ENCODE measurements at places on chromosomes 13 and 19.

GRCh38 chr19:46887240-46887782 lies 26.5 kb downstream of the ARHGAP35 start:
- DNase-seq = no peak

DNA sequence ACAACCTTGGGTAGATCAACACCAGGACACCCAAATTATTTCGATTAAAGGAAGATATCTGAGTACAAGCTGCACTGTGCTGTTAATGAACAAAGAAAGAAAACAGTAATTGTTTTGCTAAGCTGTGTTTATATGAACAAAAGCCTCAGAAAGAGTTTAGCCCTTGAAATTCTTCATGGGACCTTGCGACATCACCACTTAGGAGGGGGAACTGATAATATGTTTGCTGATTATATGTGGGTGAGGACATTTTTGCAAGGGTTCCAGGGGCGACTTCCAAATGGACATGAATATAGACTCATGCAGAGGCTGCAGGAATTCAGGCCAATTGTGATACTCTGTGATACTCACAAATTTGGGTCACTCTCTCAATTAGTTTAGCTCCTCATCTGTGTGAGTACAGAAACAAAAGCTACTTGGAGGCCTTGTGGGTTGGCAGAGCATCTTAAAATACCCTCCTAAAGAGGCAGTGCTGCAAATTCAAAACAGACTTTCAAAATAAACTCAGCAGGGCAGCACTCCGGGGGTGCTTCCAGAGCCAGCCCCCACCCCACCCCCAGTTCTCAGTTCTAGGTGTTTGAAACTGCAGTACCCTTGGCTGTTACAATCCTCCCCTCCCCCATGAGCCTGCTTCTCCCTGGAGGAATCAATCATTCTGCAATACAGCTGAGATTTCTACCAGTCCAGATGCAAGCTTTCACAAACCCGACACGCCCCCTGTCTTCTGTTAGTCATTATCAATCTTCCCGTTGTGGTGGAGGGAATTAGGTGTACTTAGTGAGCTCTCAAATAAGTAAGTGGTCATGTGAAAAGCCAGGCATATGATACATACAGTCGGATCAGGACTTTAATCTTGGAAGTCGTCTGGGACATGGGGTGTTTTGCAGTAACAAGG lies 97.0 kb upstream of the MBNL2 start:
- DNase-seq = no peak

DNA sequence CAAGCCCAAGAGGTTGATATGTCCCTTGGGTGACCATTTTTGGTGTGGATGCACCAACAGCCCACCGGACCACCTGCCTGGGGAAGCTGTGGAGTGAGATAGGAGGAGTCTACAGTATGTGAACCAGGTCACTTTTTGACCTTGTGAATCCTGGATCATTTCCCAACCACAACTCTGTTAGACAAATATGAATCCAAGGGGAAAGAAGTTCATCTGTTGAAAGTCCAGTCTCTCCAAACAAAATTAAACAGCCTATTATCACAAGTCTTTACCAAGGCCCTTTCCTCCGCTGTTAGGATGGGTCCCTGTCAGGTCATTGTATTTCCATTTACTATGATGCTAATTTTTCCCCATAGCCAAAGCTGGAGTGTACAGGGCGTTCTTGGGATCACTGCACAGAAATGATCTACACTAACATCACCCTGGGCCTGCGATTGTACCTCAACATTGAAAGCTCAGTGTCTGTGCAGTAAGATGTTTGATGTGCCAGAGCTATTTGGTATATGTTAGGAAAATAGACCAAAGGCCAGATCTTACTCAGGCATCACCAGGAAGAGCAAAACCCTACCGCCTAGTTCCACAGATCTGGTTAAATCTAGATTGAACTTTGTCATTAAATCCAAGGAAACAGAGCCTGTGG lies 117.1 kb downstream of the STARD13 start:
- no peak for DNase-seq

- no peak for DNase-seq
Measured at GRCh38 chr13:31986676-31987470, 44.7 kb upstream of the FRY start.

DNA sequence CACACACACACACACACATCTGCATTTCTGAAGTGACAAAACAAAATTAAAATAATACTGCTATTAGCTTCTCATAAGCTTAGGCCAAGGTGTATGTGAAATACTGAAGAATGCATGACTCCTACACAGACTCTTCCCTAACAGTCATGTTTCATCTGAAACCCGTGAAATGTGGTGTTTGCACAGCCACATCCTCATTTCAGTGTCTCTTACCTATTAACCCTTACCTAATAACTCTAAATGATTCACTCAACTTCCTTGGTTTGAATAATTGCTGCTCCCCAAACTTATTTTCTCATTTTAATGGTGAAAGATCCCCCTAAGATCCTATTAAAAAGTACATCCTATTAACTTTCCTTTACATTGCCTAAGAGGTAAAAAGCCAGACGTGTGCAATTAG lies 117.6 kb downstream of the MIPEP start:
- DNase-seq = no peak

DNA sequence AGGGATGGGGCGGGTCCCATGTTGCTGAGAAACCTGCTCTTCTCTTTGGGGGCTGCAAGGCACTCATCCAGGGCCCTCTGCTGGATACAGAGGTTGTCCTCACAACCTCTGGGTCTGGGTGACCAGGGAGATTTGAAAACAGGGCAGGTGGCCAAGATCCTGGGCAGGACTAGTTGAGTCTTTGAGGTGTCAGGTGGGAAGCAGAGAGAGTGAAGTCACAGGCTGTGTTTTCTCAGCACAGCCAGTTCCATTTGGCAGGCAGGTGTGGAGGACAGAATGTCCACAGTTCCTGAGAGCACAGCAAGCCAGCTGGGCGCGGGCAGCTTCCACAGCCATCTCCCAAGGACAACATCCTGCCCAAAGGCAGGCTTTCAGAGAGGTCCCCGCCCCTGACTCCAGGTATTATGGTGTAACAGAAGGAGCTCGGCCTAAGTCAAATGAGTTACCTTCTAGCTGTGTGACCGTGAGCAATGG lies 118.8 kb downstream of the NUFIP1 start:
- DNase-seq = no peak

GRCh38 chr13:23921451-23921888 lies 24.2 kb upstream of the C1QTNF9B start:
- DNase-seq = no peak

DNA sequence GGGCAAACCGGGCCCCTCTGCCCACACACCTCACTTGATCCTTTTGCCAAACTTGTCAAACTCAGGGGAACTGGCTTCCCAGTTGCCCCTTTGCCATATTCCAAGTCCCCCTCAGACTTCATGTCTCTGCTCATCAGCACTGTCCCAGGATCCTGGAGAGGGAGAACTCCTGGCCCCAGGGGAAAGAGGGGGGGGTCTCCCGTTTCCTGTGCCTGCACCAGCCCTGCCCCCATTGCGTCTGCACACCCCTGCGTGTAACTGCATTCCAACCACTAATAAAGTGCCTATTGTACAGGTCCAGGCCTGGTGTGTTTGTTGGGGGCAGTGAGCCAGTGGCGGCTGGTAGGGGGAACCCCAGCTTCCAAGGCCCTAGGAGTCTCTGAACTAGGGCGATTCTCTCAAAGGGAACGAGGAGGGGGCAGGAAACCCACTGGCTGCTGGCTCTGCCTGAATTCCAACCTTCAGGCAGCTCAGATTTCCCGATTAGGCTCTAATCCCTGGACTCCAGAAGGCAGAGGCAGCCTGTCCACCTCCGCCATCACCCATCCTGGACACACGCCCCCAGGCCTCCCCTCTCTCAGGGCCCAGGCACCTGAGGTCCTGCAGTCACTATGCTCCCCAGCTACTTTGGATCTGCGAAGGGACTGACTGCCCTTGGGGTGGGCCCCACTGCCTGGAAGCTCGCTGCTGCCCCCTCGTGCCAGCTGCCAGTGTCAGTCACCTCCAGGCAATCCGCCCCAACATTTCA lies 9.7 kb upstream of the ILF3 start:
- peak; percentile 83 for DNase-seq

DNA sequence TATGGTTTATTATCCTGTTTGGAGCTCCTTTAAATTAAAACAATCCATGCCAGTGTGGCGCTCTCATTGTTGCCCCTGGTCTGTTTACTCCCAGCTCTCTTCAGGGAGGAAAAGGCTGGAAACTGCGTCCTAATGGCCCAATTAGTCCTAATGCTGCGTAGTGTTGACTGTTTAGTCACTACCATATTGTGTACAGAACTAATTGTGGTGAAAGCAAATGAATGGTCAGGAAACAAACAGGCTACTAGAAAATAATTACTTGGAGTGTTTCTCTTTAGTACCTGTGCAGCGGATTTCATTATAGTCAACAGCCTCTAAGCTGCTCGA lies 54.5 kb upstream of the MTIF3 start:
- DNase-seq = no peak

DNA sequence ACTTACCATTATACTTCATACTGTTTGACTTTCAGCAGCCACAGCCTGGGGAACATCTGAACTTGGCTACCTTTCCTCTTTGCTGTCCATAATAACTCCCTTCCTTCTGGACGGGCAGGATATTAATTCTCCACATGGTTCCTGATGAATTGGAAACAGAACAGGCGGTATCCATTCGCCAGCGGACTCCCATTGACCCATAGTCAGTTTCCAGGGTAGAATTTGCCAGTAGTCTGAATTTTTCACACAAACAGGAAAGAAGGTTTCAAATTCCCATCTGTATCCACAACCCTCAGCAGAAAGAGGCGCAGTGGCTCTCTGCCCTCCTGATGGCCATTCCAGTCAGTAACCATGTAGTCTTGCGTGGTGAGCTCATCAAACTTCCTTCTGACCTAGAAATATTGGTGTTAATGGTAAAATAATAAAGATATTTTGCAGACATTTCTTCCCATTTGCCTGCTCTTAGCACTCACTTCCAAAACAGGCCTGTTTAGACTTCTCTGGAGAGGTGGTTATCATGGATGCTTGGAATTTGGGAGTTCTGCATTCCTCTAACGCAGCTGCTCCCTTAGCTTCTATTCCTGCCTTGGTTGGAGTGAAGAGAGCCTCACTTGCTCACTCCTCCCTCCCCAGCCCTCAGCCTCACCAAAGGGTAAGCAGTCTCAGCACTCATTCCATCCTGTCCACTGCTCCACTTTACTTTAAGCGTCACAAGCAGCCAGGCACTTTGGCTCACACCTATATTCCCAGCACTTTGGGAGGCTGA lies 75.0 kb upstream of the OXGR1 start:
- no peak for DNase-seq

GRCh38 chr19:47445937-47446402 lies 25.7 kb downstream of the SLC8A2 start:
- DNase-seq = peak; percentile 34

DNA sequence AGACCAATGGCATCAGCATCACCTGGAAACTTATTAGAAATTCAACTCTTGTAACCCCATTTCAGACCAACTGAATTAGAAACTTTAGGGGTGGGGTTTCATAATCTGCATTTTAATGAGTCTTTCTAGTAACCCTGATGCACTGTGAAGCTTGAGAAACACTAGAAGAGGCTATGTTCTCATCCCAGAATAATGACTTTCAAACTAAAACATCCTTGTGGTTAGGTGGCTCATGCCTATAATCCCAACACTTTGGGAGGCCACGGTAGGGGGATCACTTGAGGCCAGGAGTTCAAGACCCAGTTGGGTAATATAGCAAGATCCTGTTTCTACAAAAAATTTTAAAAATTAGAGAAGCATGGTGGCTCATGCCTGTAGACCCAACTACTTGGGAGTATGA lies 402.4 kb downstream of the DLEU7 start:
- DNase-seq = no peak

GRCh38 chr13:69202996-69203395 lies 904.6 kb upstream of the ATXN8OS start:
- DNase-seq = no peak

DNA sequence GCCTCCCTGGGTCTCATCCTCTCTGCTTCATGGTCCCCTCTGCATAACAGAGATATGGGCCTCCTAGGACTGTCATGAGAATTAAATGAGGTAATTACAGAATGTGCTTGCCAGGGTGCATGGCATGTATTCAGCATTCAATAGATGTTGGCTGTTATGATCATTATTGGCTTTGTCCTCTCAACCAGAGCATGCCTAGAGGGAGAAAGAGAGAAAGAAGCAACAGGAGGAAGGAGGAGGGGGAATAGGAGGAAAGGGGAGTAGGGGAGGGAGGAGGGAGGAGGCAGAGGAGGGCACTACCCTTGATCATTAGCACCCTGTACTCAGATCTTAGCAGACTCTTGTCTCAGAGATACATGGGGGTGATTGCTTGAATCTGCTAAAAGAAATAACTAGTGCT lies 41.0 kb upstream of the SIAH3 start:
- DNase-seq = no peak

GRCh38 chr13:42574435-42575311 lies 721 bp downstream of the TNFSF11 start:
- no peak for DNase-seq

- DNase-seq = no peak
Measured at GRCh38 chr13:82115391-82115790, 1766.9 kb downstream of the SLITRK1 start.

- DNase-seq = no peak
Measured at GRCh38 chr13:23391752-23392151, 41.8 kb downstream of the SACS start.

DNA sequence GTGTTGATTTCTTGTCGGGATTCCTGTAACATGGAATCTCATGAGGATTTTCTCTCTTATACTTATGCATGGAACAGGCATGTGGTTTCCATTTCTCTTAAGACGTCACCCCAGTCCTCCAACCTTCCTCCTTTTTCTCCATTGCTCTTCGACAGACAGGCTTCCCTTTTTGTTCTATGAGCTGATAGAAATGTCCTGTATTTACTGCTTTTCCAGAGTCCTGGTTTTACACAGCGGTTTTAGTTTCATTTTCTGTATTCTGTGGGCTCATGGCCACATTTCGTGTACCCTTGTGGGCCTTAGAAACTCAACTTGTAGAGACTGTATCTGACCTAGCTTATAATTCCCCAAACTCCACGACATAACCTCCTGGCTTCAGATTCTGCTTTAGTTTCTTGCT lies 113.1 kb downstream of the PAN3 start:
- DNase-seq = no peak

DNA sequence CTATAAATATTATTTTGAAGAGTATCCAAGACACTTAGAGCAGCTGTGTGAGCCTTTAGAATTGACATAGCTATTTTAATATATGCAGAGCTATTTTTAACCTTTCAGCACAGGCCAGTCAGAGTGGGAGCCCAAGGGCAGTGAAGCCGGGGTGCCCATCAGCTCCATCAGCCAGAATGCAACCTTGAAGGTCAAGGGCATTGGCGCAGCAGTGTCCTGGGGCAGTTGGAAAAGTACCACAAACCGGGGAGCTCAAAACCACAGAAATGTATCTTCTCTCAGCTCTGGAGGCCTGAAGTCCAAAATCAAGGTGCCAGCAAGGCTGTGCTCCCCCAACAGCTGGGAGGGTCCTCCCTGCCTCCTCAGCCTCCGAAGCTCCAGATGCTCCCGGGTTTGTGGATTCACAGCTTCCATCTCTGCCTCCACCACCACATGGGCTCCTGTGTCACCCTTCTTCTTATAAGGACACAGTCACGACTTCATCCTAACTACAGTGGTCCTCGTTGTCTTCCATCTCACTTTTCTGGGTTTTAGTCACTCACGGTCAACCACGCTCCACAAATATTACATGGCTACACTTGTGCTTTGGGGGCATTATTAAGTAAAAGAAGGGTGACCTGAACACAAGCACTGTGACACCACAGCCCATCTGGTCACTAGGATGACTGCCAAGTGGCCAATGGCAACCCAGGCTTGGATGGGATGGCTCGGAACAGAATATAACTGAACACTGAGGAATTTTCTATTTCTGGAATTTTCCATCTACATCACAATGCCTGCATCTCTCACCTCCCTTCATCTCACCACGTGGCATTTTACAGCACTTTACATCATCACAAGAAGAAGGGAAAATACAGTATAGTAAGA lies 15.9 kb upstream of the GAS6 start:
- DNase-seq = no peak

All from activated CD8-positive, alpha-beta memory T cell treated with anti-CD3 and anti-CD28 coated beads for 1 hour (primary cell).